ENCODE measurements at places on chromosomes 1 and 21.

GRCh38 chr1:226979115-226979516 lies 39.0 kb downstream of the COQ8A start:
- H3K27ac ChIP-seq: no peak overlapping the region
- no peak overlapping the region for H3K4me3 ChIP-seq
- peaks cover 1% of the 10 kb centered on the region for H3K36me3 ChIP-seq
- DNase-seq: no peak
- no peaks in the 10 kb centered on the region for H3K27me3 ChIP-seq

GRCh38 chr1:1072849-1073742 lies 1.0 kb downstream of the RNF223 start:
- H3K4me1 ChIP-seq: peaks cover 26% of the 10 kb centered on the region
- no peaks in the 10 kb centered on the region for H3K27me3 ChIP-seq
- DNase-seq: no peak
- no peak overlapping the region for H3K27ac ChIP-seq

DNA sequence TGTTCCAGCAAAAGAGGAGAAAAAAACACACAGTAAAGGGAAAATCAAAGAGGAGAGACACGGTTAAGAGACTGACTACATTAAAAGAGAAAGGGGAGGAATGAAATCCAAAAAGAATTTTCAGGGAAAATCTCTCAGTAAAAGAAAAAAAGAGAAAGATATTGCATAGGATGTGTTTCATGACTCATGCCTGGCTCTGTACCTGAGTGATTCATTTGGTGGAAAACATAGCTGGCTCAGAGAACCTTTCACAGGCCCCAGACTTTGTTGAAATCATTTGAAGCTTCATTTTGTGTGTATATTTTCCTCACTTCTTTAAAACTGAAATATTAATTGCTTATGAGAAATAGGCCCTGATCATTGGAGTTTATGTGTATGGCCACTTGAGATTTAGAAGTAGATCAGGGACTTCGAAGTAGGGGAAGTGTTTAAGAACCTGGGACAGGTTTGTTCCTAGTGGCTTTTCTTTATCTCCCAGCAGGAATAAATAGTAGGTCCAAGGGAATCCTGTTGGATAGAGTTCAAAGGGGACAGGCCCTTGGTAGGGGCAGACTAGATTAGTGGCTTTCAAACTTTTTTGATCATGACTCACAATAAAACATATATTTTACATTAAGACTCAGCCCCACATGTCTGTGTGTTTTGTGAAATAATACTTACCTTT lies 239.1 kb upstream of the SGIP1 start:
- H3K36me3 ChIP-seq: no peaks in the 10 kb centered on the region
- H3K27me3 ChIP-seq: no peaks in the 10 kb centered on the region
- DNase-seq: no peak
- no peak overlapping the region for H3K27ac ChIP-seq
- H3K4me1 ChIP-seq: no peaks in the 10 kb centered on the region

DNA sequence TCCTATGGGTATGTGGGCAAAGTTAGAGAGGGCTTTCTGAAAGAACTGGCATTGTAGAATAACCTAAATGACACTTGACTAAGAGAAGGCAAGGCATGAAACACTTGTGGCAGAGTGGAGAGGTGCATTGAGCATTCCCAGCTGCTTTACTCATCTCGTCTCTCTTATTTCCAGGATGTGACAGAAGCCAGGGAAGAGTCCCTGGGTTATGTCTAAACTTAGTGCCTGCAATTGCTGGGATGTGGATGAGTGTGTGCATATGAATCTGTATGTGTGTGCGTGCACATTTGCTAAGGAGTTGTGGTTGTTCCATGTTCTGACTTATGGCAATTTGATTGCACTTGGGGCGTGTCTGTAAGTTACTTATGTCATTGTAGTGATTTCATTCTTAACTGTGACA lies 1326.5 kb upstream of the B3GALT2 start:
- no peak overlapping the region for H3K27ac ChIP-seq
- H3K36me3 ChIP-seq: no peaks in the 10 kb centered on the region
- H3K4me3 ChIP-seq: no peak overlapping the region
- no peak for DNase-seq
- H3K27me3 ChIP-seq: no peaks in the 10 kb centered on the region
- no peaks in the 10 kb centered on the region for H3K4me1 ChIP-seq

- no peaks in the 10 kb centered on the region for H3K27me3 ChIP-seq
- H3K27ac ChIP-seq: no peak overlapping the region
- no peak for DNase-seq
- no peaks in the 10 kb centered on the region for H3K36me3 ChIP-seq
- no peak overlapping the region for H3K4me3 ChIP-seq
These were observed 17.6 kb downstream of the PCNX2 start for GRCh38 chr1:233277637-233278606.

All from Caco-2 (cell line).